ENCODE measurements at places on chromosomes 2 and 18.

DNA sequence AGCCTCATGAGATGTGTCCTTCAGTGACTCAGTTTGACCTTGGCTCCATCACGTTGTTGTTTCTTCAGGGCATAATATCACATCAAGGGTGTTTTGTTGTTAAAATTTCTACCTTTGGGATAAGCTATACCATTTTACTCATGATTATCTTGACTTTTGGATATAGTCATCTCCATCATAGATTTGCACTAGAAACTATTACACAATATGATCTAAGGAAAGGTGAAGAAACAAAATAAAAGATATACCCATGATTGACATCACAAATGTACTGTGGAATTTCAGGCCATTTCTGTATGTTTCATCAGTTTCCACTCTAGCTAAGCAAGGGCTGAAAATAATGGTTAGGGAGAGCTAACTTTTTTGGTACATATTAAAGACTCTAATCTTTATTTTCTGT lies 24.7 kb upstream of the FAM171B start:
- DNase-seq: no peak

DNA sequence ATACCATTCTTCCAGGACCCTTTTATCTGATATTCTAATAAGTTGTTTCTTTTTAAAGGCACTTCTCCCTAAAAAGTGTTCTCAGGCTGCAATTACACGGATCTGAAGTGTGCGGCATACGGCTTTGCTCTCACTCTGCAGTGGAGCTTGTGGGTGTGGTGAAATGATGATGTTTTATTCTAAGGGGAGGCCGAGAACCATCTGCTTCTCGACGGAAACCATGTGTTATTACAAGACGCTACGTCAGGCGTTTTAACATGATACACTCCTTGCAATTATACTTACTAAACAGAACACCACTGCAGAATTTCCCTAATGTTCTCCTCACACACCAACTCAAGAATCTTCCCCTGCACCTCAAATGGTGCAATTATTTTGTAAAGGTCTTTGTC lies 34.9 kb upstream of the CTDP1 start:
- no peak for DNase-seq

DNA sequence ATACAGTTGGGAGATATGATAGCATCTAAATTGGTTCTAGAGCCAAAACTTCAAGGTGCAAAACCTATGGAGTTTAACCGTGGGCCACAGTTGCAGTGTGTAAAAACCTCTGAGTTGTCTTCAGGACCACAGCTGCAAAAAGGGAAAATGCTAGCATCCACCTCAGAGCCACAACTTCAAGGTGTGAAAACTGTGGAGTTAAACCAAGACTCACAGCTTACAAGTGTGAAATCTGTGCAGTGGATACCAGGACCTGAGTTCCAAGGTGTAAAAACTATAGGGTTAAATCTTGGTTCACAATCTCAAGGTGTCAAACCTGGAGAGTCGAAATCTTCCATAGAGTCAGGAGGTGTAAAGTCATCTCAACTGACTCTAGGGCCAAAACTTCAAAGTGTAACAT lies 10.4 kb upstream of the ZNF512 start:
- DNase-seq: no peak

DNA sequence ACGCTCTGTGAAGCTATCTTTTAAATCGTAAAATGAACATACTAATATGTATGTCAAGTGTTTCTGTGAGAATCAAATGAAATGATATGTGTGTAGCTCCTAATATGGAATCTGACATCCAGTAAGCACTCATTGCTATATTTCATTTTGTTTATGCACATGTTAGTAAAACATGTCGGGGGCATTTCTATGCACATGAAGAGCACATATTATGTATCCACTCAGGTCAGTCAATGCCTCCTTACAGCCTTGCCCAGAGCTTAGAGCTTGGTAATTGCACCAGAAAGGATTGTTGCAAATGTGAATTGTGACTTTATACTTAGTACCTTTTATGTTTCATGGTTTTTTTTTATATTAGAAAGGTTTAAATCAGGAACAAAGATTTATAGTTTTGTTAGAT lies 463.7 kb upstream of the HNMT start:
- no peak for DNase-seq

- no peak for DNase-seq
These were observed 288.5 kb downstream of the NAPG start for GRCh38 chr18:10814336-10814735.

DNA sequence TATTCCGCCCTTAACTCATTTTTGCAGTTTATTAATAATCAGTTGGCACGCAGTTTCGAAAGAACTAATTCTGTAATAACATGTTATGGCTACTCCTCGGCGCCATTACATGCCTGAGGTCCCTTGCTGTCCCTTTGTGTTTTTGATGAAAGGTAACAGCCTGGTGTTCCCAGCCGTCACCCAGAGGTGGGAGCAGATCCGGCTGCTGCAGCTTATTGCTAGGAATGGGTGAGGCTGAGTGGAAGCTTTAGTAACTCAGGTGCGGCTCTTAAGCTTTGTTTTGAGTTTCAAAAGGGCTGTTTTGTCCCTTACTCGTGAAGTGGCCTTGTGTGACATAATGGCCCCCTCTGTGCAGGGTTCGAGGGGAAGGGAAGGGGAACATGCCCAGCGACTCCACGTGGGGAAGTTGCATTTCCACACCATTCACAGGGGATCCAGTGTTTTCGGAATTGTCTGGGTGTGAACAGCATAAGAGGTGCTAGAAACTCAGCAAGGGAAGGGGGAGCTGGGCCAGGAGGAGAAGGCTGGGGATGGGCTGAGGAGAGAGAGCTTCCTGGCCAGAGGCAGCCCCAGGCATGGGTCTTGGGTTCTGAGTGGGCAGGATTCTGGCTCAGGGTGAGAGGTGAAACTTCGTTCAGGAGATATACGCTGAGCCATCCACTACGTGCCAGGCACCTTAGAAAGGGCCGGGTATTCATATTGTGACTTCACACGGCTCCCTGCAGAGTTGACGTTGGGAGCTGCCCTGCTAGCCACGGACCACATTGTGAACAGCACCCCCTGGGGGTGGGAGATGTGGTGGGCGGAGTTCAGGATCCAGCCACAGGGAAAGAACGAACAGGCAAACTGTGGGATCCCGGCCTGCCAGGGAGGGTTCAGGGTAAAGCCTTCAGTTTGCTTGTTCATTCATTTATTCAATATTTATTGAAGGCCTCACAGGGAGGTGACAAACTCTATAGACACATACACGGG lies 84.4 kb downstream of the TGOLN2 start:
- DNase-seq: no peak

DNA sequence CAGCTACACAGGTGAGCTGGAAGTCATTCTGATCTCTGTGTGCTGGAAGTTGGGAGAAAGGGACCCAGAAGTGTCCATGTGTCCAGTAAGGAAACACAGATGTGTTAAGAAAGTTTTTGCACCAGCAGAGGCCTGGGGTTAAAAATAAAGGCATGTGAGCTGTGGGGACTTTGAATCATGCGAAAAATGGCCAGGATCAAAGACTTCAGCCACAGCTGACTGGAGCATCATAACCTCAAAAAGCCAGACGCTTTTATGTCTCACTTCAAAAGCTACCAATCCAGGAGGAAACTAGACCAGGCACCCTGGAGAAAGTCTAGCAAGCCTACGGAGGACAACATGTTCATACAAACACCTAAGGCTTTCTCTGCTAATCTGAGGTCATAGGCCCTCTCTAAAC lies 503.6 kb upstream of the REG3G start:
- DNase-seq: no peak

- DNase-seq: no peak
These were observed 28.9 kb upstream of the RNF152 start for GRCh38 chr18:61921621-61922235.

- no peak for DNase-seq
These were observed 99.1 kb downstream of the SH3BP4 start for GRCh38 chr2:235050980-235051351.

- DNase-seq: no peak
These were observed 1100.2 kb downstream of the CBLN2 start for GRCh38 chr18:71443706-71444480.

DNA sequence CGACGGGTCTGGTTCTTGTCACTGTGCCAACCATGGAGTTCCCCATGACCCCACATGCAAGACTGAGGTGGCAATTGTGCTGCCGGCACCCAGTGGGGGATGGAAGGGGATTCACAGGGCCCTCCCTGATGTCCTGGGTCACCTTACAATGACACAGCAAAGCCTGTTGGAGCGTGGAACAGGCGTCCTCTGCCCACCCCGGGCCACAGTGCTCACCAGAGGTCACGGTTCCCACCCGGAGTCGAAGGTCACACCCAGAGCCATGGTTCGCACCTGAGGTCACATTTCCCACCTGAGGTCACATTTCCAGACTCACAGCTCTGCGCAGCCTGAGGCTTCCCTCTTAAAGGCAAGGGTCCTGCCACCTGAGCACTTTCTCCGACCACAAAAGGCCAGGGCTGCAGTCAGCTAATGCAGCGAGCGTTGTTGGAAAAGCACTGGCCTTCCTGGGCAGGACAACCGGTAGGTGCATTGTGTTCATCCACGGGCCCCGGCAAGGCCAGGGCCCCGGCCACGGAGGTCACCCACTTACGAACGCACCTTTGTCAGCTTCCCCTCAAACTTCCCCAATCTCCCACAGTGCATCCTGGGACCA lies 24.0 kb downstream of the KIF1A start:
- no peak for DNase-seq

- DNase-seq: no peak
These were observed 295.0 kb upstream of the KCNH7 start for GRCh38 chr2:163133602-163134001.

DNA sequence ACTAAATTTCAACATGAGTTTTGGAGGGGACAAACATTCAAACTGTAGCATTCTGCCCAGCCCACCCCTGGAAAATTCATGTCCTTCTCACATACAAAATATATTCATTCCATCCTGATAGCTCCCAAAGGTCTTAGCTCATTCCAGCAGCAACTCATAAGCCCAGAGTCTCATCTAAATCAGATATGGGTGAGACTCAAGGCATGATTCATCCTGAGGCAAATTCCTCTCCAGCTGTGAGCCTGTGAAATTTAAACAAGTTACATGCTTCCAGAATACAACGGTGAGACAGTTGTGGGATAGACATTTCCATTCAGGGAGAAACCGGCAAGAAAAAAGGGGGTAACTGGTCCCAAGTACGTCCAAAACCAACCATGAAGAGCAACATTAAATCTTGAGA lies 43.5 kb upstream of the FAHD2A start:
- DNase-seq: no peak

- no peak for DNase-seq
These were observed 215.7 kb downstream of the SLC4A10 start for GRCh38 chr2:161839926-161840325.

GRCh38 chr2:172777431-172777830 lies 41.8 kb downstream of the RAPGEF4 start:
- no peak for DNase-seq

DNA sequence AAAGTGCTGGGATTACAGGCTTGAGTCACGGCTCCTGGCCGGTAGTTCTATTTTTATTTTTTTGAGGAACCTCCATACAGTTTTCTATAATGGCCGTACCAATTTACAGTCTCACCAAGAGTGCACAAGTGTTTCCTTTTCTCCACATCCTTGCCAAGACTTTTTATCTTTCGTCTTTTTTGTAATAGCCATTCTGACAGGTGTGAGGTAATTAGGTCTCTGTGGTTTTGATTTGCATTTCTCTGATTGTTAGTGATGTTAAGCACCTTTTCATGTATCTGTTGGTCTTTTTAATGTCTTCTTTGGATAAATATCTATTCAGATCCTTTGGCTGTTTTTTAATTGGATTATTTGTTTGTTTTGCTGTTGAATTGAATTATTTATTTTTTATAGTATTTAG lies 9.3 kb downstream of the ARMC9 start:
- DNase-seq: no peak

DNA sequence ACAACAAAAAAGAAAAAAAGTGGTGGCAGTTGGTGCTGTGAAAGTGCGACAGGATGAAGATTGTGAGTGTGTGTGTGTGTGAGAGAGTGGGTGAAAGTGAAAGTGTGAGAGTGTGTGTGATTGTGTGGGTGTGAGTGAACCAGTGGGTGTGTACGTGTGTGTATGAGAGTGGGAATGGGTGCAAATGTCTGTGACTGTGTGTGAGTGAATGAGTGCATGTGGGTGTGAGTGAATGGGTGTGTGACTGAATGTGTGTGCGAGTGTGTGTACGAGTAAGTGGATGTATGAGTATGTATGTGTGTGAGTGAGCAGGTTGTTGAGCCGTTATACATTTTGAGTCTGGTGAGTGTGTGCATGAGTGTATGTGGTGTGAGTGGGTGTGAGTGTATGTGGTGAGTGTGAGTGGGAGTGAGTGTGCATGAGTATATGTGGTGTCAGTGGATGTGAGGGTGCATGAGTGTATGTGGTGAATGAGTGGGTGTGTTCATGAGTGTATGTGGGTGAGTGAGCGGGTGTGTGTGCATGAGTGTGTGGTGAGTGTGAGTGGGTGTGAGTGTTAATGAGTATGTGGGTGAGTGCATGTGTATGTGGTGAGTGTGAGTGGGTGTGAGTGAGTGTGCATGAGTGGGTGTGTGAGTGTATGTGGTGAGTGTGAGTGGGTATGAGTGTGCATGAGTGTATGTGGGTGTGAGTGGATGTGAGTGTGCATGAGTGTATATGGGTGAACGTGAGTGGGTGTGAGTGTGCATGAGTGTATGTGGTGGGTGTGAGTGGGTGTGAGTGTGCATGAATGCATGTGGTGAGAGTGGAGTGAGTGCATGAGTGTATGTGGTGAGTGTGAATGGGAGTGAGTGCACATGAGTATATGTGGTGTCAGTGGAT lies 69.3 kb upstream of the HPCAL1 start:
- no peak for DNase-seq

- no peak for DNase-seq
These were observed 922.7 kb downstream of the BCL11A start for GRCh38 chr2:59630789-59631188.

GRCh38 chr18:70423120-70423519 lies 134.3 kb downstream of the SOCS6 start:
- DNase-seq: no peak

GRCh38 chr18:22211657-22212056 lies 42.3 kb downstream of the GATA6 start:
- no peak for DNase-seq

DNA sequence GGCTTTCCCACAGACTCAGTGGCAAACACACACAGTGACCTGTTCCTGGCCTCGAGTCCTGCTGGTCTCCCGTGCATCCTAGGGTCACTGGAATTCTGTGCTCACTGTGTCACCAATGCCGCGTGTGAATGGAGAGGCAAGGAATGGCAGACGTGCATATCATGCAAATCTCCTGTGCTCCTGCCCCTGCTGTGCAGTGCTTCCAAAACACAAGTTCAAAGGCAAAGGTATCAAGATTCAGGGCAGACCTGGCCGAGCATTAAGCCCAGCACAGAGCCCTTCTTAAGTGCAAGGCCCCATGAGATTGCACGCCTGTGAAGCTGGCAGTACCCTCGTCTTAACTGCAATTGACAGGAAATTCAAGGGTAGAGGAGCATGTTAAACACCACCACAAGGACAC lies 129.1 kb downstream of the NDUFA10 start:
- no peak for DNase-seq

GRCh38 chr18:34978953-34979608 lies 62.1 kb upstream of the MAPRE2 start:
- no peak for DNase-seq

All from cortex of kidney (tissue), 1 donor.